ENCODE measurements at places on chromosomes 1 and 21.

DNA sequence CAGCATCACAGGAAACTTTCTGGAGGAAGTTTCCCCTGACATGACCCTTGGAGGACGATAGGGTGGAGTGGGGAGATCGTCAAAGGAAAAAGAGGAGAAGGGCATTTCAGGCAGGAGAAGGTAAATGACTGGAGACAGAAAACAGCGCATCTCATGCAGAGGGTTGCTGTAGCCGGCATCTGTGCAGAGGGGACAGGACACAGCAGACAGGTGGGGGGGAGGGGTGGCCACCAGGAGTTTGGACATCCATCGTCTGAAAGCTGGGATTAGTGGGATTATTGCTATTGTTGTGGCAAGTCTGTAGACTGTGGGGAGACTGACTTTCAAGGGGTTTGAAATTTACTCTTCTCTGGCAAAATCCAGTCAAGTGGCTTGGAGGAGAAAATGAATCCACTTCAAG lies 463.9 kb downstream of the OMA1 start:
- DNase-seq, result no peak

DNA sequence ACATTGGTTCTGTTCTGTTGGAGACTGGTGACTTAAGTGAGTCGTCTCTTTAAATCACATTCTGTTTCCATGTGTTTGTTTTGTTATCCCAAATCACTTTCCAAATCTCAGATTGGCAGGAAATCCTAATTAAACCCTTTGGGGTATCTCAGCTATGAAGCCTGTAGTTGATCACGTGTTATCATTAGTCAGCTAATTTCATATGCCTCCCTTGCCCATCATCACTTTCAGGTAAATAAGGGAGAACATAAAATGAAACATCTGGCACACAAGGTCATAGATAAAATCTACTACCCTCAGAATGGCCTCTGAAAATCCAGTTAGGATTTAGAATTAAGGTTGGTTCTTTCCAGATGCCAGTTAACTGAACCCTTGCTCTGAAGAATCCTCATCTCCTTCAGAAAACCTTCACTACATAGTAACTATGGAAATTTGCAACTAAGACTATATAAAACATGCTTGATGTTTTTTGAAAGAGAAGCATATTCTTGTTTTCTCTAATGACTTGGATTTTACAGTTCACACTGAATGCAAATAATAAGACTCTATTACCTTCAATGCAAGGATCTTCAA lies 401.5 kb downstream of the DSCAM start:
- DNase-seq, result no peak

- no peak for DNase-seq
Measured at GRCh38 chr1:178869119-178869697, 1.7 kb downstream of the ANGPTL1 start.

DNA sequence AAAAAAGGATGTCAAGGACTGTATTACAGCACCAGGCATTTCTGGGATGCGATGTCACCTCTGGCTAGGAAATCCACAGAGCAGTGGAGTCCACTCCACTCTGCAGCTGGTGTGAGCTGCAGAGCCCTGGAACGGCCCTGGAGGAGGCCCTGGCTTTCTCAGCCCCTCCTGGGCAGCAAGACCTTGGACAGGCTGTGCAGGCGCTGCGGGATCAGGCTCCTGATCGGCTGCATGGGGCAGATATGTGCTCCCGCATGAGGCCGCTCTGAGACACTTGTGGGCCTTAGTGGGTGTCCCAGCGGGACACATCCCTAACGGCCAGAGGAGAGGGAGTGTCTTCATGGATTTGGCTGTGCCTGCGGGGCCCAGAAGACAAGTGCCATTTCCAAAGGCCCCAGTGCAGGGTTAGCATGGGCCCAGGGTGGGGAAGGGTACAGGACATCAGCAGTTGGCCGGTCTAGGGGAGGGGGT lies 6.2 kb downstream of the DNMT3L start:
- DNase-seq, result no peak

DNA sequence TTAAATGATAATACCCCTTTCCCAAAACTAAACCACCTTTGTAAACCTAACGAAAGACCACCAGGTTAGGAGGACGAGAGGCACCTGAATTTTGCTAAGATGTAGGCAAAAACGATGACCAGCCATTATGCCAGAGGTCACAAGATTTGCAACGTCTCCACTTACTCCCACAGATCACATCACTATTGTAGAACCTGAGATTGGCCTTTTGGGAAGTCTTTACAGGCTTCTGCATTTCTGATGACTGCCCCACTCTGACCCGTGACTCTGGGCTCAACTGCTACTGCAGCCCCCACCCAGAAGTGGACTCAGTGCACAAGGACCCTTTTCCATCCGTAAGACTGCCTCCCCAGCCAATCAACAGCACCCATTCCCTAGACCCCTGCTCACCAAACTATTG lies 36.4 kb upstream of the COL6A2 start:
- no peak for DNase-seq

GRCh38 chr1:65480684-65481405 lies 60.4 kb downstream of the LEPR start:
- no peak for DNase-seq

DNA sequence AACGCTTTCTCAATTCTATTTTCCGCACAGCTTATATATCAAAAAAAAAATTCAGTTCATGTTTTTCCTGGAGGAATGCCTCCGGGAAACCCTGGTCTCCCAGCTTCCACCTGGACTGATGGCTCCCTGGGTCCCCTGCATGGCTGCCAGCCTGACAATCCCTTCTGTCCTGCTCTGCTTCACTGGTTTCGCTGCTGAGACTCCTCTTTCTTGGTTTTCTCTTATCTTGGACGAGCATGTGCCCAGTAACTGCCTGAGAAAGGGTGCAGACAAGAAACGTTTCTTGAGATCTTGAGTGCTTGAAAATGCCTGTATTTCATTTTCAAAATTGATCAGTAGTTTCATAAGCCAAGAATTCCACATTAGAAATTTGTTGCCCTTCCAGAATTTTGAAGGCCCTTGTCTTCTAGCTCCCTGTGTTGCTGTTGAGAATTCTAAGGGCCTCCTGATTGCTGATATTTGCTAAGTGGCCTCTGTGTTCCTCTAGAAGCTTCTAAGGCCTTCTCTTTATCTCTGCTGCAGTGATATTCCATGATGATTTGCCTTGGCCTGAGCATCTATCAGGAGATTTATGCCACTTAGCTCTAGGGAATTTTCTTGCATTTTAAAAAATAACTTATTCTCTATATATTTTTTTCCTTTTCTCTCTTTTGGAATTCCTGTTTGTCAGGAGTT lies 44.7 kb downstream of the ETS2 start:
- no peak for DNase-seq

DNA sequence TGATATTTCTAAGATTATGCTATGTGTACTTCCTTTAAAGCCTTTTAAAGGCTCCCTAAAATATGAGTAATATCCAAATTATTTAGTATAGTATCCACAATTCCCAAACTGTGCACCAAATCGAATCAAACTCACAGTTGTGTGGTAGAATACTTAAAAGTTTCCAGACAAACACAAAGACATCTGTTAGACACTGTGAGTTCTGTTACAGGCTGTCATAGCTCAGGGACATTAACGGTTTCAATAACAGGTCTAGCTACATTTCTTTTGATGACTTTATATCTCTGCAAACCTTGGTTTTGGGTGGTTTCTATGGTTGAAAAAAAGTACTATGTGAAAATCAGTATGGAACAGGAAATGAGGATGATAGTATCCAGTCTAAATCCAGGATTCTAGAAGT lies 36.9 kb upstream of the NEK7 start:
- no peak for DNase-seq

DNA sequence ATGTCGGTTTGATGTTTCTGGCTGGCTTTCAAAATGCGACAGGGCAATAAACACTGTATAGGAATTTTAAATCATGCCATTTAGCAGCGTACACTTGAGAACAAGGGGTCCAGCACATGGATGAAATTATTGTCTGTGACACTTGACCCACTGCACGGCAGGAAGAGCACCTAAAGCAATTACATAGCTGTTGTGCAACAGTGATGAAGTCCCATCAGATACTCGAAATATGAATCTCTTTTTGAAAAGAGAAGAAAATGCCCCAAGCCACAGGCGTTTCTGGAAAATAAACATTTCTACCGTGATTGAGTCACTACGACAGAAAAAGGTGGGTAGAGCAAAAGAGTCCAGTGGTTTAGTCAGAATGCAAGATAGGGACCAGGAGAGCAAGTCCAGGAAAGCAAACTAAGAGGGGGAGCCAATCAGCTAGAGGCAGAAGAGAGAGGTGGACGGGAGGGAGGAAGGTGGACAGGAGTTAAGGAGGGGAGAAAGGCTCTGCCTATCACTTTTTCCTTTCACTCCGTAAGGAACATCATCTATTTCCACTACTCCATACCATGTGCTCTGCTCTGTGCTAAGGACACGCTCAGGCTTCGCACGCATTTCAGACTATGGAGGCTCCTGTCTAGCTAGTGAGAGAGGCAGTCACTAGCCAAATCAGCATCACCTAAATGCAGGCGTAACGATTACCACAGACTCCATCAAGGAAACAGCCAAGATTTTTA lies 6.4 kb downstream of the DSCAM start:
- DNase-seq, result no peak

DNA sequence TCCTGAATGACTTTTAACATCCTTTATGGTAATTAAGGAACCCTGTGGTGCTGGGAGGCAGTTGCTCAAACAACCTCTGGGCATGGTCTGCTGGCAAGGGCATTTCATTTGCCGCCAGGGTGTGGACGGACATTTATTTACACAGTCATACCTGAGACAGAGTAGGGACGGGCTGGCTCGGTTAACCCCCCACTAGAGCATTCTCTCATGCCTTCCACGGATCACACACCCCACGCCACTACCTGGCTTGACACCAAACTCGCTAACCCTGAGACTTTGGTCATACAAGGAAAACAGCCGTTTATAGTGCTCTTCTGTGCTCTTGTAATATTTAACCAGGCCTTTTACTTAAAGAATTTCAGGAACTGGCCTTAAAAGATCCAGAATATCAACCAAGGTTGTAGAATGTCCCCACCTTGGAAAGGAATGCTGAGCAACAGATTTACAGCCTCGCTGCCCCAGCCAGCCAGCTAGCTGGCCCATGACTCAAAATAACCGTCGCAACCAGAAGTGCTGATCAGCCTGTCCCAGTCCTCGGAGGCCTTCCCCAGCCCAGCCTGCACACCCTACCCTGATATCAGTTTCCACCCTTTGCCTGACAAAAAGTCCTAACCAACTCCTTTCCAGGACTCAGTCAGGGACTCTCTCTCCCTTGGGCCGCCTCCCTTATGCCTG lies 6.5 kb upstream of the PDXK start:
- no peak for DNase-seq

DNA sequence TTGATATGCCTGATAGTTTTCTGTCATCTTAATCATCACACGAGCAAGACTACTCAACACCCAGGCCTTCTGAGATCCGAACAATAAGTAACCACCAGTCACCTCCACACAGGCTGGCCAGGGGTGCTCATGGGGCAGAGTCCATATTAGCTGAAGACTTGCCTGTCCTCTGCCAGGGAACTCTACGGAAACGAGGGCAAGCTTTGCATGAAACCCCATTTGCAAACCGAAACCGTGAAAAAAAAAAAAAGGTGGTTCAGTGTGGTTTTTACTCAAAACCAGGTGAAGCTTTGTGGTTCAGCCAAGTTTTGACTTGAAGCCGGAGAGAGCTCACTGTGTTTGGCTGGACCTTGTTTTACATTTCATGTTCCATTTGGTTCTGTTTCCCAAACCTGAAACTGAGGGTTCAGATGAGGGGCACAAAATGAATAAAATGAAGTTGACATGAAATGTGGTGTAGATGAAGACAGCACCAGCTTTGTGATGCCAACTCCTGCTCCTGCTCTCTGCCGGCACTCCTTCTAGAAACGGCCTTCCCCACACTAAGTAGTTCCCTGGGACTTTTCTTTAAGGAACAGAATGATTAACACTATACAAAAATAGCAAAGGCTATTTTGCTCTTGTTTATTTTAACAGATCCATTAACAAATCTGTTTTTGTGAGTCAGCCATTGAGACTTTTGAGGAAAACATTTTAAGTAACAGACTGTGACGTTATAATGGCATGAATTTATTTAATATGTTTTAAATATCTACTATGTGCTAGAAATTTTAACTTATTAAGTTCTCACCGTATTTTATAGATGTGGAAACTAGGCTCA lies 74.7 kb downstream of the RUNX1 start:
- no peak for DNase-seq

GRCh38 chr21:16427587-16428087 lies 697.9 kb downstream of the USP25 start:
- DNase-seq, result no peak

DNA sequence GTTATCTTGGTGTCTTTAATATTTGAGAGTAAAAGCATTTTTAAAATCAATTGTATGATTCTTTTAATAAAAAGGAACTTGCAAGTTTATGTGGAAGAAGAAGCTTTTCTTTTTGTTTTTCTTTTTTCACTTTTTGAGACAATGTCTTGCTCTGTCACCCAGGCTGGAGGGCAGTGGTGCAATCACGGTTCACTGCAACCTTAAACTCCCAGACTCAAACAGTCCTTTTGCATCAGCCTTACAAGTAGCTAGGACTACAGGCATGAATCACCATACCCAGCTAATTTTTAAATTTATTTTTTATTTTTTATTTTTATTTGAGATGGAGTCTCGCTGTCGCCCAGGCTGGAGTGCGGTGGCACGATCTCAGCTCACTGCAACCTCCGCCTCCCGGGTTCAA lies 34.1 kb downstream of the CMPK1 start:
- no peak for DNase-seq

GRCh38 chr1:224264321-224264720 lies 65.7 kb downstream of the NVL start:
- DNase-seq, result no peak

GRCh38 chr1:84246213-84246612 lies 55.3 kb upstream of the SAMD13 start:
- DNase-seq, result no peak

GRCh38 chr1:109109906-109110305 lies 4.0 kb upstream of the ELAPOR1 start:
- DNase-seq, result no peak

DNA sequence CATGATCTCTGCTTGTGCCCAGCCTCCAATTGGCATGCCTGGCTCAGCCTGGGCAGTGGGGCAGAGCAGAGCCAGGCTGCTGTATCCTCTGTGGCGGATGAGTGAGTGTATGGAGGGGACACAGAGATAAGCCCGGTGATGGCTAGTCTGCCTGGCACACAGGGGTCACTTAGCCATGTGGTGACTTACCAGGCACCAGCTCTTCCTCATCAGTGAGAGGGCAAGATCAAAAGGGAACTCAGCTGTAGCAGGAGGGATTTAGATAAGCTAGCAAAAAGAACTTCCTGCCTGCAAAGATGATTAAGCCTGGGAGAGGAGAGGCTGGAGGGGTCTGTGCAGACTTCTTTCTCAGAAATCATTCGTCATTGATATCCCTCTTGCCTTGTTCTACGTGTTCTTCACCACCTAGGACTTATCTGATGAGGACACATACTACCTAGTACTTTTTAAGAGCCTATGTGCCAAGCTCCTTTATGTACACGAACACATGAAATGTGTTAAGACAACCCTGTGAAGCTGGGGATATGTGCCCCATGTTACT lies 7.9 kb downstream of the KIF21B start:
- no peak for DNase-seq

GRCh38 chr1:2431103-2431502 lies 18.7 kb upstream of the PEX10 start:
- DNase-seq, result no peak

GRCh38 chr1:31717341-31717740 lies 13.5 kb upstream of the COL16A1 start:
- DNase-seq, result no peak
